Left colon (tissue), 2 donors: ENCODE measurements at places on chromosomes 16 and 17. TPM values are rescaled to one million over a fixed set of nuclear protein-coding genes. Genes with fewer than 3 reads are reported as not detected.

- no peak for DNase-seq
Measured at GRCh38 chr17:81400154-81400977, 5.1 kb downstream of the BAHCC1 start.

- DNase-seq, result no peak
Measured at GRCh38 chr17:31574458-31574857, 183.0 kb downstream of the RAB11FIP4 start.

GRCh38 chr17:82551779-82552457 is 32.4 kb downstream of the FOXK2 start:
- peak; percentile 82 for DNase-seq

DNA sequence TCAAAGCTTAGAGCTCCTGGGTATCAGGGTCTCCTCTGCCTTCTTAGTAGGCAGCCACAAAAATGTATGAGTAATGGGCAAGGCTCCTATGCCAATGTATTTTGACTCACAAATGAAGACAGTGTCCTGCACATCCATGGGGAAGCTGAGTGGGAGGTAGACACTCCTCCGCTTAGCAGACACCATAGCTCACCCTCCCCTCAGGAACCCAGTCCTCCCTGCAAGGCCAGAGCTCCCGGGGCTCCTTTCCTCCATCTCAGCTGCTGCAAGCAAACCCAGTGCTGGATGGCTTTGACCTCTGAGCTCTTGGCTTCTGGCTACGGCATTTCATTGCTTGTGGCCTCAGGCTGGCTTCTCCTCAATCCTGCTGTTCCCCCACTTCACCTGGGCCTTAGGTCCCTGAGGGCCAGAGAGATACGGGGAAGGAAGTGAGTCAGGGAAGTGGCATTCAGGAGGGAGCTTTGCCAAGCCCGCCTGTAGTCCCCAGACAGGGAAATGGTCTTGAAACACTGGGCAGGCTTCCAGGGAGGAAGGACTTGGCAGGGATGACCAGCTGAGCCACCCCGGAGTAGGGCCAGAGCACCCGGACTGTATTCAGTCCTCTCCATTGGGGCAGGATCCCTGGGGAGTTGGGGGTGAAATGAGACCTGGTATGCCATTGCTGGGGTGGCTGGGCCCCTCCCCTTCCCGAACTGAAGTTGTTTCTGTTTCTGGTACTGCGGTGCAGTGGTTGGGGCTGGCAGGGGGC is 4.5 kb downstream of the ABCC3 start:
- peak; percentile 98 for DNase-seq

DNA sequence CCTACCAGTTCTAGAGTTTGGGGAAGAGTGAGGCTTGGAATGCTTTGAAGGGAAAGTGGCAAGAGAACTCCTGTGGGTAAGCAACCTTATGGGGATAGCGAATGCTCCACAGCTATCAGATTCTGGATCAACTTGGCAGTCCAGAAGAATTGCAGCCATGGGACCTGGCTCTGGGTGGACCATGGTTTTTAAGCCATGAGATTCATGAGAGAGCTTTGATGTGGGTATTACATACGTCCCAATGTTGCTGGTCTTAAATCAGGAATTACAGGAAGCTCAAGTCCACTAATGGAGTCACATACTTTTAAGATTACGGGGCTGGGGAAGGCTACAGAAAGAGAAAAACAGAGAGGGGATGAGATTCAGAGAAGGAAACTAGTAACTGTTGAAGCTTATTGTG is 142.5 kb upstream of the ELAC2 start:
- no peak for DNase-seq

- no peak for DNase-seq
Measured at GRCh38 chr17:34173241-34173640, 81.8 kb upstream of the CCL2 start.

GRCh38 chr17:2593821-2594721 is 617 bp downstream of the PAFAH1B1 start:
- peak; percentile 81 for DNase-seq

- DNase-seq, result no peak
Measured at GRCh38 chr17:57493171-57493570, 236.8 kb downstream of the MSI2 start.

- peak; percentile 91 for DNase-seq
Measured at GRCh38 chr17:4949321-4950074, 1.2 kb upstream of the PFN1 start.

GRCh38 chr16:22070361-22071330 is 21.7 kb upstream of the VWA3A start:
- DNase-seq, result no peak

DNA sequence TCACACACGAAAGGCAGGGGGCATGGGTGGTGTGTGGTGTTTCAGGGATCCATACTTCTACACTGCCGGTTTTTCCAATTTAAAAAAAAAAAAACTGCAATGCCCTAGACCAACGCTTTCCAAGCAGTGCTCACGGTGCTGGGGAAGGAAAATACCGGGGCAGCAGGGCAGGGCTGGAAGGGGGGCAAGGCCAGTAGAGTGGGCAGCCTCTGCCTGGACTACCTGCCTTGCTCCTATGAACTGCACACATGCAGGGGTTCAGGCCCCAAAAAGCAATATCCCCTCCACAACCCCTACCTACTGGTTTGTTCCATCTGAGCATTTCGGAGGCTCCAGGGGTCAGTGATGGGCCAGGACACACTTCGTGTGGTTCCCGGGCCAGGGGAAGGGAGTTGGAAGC is 29.4 kb downstream of the RPH3AL start:
- no peak for DNase-seq

- DNase-seq, result no peak
Measured at GRCh38 chr17:64073771-64074703, 53.6 kb upstream of the ICAM2 start.

GRCh38 chr17:32111141-32111771 is 31.0 kb upstream of the RHOT1 start:
- no peak for DNase-seq

- no peak for DNase-seq
Measured at GRCh38 chr16:50981951-50982350, 169.1 kb downstream of the SALL1 start.

DNA sequence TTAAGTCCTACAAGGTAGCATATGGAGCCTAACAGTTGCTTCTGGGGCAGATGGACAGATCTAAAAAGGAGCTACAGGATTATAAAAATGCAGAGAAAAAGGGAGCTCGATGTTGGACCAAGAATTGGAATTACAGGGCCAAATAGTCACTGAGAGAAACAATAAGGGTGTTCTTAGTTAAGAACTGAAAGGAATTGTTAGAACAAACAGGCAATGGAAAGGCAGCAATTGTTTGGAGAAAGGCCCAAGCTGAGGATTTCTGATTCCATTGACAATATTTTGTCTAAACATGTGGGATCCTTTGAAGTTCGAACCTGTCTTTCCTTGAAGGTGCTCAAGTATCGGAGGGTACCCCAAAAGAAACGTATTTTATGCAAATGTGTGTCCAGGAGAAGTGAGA is 513.6 kb upstream of the CDH8 start:
- DNase-seq, result no peak

DNA sequence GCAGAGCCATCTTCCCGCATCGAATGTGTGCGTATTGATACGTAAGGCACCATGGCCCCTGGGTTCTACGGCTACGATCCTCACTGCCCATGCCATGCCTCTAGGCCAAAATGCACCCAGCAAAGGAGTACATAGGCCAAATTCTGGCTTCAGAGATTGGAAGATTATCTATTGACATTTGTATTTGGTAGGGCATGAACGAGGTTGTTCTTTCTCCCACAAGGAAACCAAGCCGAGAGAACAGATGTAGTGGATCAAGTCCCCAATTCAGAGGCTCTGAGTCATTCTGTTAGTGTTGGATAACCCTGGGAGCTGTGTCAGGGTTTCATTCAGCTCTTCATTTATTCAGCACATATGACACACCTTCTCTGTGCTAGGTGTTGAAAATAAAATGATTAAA is 36.5 kb downstream of the HOXB1 start:
- DNase-seq, result no peak

DNA sequence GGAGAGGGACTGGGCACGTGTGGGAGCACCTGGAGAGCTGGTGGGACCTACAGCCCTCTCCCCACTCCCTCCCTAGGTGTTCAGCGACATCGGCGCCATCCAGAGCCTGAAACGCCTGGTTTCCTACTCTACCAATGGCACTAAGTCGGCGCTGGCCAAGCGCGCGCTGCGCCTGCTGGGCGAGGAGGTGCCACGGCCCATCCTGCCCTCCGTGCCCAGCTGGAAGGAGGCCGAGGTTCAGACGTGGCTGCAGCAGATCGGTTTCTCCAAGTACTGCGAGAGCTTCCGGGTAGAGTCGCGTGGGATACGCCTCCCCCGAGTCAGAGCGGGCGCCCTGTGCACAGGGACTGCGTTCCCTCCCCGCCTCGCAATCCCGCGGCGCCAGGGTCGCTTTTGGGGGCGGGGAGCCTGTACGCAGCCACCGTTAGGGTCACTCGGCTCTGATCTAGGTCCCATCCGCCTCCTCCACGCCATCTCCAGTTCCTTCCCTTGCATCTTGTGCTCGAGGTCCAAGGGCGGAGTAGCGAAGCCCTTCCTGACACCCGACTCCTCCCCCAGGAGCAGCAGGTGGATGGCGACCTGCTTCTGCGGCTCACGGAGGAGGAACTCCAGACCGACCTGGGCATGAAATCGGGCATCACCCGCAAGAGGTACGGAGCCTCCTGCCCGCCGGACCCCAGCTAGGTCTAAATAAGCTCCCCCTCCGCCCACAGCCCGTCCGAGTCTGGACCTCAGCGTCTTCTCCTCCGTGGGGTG is 13.0 kb downstream of the SARM1 start:
- peak; percentile 85 for DNase-seq

- no peak for DNase-seq
Measured at GRCh38 chr17:41301204-41301790, 1.4 kb downstream of the KRTAP29-1 start.

DNA sequence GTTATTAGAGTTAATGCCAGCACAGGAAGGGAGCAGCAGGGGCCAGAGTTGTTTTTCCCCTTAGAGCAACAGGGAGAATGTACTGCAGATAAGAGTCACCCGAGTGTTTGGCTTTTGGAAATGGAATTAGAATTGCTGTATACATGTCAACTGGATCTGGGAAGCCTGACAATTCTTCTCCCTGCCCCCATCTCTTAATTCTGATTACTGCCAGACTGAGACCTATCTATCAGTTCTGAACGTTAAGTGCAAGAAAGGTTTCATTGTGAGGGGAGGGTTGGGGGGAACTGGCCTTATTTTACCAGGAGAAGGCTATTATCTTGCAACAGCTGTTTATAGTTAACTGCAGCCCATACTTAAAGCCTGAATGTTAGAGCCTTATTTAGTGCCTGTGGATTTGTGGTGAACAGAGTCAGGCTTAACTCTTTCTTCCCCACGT is 424.5 kb upstream of the CDH11 start:
- DNase-seq, result no peak

DNA sequence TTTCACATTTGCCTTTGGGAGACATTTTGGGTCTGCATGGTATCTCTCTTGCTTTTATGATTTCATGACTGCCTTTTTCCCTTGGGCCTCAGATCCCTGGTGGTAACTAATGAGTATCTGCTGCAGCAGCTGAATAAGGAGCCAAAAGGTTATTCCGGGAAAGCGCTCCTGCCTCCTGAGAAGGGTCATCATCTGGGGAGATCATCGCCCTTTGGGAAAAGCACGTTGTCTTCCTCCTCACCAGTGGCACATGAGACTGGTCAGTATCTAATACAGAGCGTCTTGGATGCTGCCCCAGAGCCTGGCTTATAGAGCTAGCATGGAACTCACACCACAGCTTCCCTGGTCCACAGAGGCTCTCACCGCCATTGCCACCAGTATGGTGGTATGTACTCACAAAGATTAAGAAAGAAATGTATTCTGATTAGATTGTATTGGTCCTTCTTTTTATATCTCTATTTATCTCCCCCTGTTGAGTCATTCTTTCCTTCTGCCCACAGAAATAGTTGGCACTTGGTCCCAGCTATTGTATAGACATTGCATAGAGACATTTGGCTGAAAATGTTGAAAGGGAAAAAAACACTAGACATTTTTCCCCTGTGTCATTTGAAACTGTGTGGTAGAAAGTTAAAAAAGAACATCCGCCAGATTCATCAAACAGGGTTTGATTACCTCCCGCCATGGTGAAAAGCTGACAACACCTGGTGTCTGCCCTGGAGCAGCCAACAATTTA is 8.4 kb downstream of the TPPP3 start:
- DNase-seq, result no peak

- DNase-seq, result no peak
Measured at GRCh38 chr17:40622509-40622928, 25.1 kb downstream of the SMARCE1 start.

GRCh38 chr17:61481421-61481820 is 29.2 kb downstream of the TBX4 start:
- no peak for DNase-seq

DNA sequence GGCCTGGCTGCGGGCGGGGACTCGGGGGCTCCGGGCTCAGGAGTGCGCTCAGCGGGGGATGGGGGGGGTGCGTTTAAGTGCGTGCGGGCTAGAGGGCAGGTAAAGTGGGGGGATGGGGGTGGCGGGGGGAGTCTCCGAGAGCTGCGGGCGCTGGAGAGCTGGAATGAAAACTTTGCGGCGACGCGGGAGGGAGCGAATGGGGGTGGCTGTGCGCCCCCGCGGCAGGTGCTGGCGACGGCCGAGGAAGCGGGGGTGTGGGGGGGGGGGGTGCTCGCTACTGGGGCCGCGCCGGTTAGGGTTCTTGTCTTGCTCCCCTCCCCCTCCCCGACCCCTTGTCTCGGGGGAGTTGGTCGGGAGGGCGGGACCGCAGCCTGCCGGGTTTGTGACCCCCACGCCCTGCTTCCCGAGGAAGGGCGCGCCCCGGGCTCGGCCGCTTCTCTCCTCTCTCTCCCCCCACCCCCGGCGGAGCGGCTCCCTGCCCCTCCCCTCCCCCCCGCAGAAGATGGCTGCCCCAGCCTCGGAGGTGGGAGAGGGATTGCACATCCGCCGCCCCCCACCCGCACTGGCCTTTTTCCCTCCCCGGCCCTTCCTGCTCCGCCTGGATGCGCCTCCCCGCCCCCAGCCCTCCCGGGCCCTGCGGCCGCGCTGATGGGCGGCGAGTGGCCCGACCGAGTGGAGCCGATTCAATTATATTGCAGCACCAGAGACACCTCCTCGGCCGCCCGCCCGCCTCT is 649 bp downstream of the GSE1 start:
- DNase-seq, result no peak

- peak; percentile 13 for DNase-seq
Measured at GRCh38 chr17:8740486-8740885, 4.2 kb downstream of the CCDC42 start.

- peak; percentile 59 for DNase-seq
Measured at GRCh38 chr17:31495022-31495885, 103.8 kb downstream of the RAB11FIP4 start.

The MILR1 gene
- total RNA-seq, result 3.3 TPM

The ACAP1 gene
- total RNA-seq, result 4.1 TPM

The NKD1 gene
- total RNA-seq, result 1.6 TPM

The TBC1D3I gene
- 0.70 TPM for total RNA-seq

The ADAD2 gene
- 0.14 TPM for total RNA-seq

The GPR139 gene
- not detected for total RNA-seq

The CACNG4 gene
- 0.15 TPM for total RNA-seq

The NTN3 gene
- not detected for total RNA-seq

The AATK gene
- total RNA-seq, result 37.0 TPM

The EVI2B gene
- total RNA-seq, result 8.7 TPM

The CTRB1 gene
- total RNA-seq, result not detected

The TEKT1 gene
- not detected for total RNA-seq

The SLC12A3 gene
- total RNA-seq, result 0.11 TPM

The KRT33A gene
- total RNA-seq, result not detected

The SLC2A4 gene
- 1.4 TPM for total RNA-seq
